Tibial artery (tissue), 4 donors: ENCODE measurements at places on chromosomes 3 and 15.

- DNase-seq, result no peak
These were observed 620 bp upstream of the UBR1 start for GRCh38 chr15:43106486-43106829.

DNA sequence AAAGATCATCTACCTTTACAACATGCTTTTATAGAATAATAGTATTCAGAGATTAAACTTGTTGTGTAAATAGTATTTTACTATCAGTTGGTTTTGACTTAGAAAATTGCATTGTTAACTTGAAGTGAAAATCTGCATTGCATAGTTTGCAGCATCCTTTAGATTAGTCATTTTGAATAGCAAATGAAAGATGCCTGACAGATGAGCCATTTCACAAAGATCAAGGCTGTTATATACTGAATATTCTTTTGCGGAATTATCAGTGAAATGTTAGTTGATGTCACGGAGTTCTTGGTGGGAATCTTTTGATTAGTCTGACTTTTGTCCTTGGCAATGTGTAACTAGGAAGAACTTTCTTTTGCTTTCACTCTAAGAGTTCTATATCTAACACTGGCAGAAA is 24.5 kb downstream of the RSRC1 start:
- no peak for DNase-seq

GRCh38 chr3:31275583-31275982 is 257.1 kb upstream of the STT3B start:
- no peak for DNase-seq

GRCh38 chr3:194447161-194447560 is 39.6 kb downstream of the ATP13A3 start:
- no peak for DNase-seq

DNA sequence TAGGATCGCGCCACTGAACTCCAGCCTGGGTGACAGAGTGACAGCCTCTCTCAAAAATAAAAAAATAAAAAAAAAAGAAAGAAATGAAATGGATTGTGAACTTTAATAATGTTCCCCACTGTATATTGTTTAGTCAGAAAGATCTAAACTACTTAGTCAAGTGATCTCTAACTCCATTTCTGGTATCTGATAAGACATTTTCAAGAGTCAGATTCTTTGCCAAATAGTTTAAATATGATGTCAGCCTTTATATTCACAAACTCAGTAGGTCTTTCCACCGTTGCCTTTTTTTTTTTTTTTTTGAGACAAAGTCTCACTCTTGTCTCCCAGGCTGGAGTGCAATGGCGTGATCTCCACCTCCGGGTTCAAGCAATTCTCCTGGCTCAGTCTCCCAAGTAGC is 29.0 kb upstream of the OSBPL11 start:
- DNase-seq, result no peak

- DNase-seq, result no peak
These were observed 283.0 kb upstream of the VEPH1 start for GRCh38 chr3:157786211-157786610.

DNA sequence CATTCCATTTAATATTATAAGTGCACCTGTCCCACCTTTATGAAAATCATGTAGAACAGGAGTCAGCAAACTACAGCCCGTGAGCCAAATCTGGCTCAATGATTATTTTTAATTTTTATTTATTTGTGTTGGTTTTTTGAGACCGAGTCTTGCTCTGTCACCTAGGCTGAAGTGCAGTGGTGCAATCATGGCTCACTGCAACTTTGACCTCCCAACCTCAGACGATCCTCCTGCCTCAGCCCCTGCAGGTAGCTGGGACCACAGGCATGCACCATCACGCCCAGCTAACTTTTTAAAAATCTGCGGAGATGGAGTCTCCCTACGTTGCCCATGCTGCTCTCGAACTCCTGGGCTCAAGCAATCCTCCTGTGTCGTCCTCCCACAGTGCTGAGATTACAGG is 42.0 kb downstream of the MYO1E start:
- no peak for DNase-seq
